Retinal pigment epithelial cell (primary cell): ENCODE measurements at places on chromosomes 7 and 10.
A peak's percentile ranks its signal among the peaks of the same experiment; 100 is the strongest.

DNA sequence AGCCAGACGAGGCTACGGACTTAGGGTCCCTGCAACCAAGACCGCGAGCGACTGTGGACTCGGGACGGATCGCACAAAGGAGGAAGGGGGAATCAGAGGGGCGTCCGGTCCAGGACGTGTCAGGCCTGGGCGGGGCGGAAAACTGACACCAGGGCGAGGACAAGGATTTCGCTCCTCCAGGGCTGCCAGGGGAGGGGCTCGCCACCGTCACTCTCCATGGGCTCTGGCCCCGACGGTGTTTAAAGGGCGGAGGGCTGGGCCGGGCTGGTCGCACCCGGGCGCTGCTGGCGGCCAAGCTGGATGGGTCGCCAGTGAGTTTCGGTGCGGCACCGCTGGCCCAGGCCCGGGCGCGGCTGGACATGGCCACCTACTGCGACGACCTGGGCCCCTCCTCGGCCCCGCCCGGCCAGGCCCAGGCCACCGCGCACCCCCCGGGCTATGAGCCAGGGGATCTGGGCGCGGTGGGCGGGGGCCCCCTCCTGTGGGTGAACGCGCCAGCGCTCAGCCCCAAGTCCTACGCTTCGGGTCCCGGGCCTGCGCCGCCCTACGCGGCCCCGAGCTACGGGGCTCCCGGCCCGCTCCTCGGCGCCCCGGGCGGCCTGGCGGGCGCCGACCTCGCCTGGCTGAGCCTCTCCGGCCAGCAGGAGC, at the start of gene FOXI2:
Gene FOXI2 (plus strand): TSS at position 271 of the 648 bp plus-strand sequence. CDS start 89 bp downstream, at position 360.
- DNase-seq = no peak

DNA sequence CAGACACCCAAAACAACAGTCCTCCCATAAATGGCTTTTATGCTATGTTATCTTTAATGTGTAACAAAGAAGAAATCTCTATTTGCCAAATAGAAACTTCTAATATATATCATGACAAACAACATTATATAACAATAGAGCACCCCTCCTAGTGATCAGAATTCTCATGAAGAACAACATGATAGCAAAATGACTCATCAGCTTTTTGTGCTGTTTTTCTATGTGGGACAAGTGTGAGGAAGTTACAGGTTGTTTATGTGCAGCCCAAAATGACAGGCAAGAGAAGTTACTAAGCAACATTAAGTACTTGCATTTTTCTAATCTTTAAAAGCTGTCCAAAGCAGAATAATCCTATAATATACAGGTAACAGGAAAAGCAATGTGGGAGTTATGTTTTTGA, 7.7 kb downstream of the DGKB start:
- DNase-seq = no peak

- no peak for DNase-seq
Measured at GRCh38 chr10:110681023-110681681, 37.0 kb downstream of the RBM20 start.

DNA sequence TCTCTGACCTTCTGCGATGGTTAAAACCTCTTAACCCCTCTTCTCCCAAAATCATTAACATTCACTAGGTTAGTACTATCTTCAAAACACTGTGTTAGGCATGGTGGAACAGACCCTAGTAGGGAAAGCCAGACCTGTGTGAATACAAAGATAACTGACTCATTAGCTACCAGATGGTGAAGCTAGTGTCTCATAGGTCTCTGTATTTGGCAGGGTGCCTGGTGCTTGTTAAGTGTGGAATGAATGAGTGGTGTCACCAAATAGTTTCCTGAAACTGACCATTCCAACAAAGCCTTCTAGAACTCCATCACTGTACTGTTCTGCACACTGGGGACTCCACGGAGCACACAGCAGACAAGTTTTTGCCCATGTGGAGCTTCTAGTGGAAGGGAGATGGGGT, 27.7 kb upstream of the TM9SF3 start:
- DNase-seq = peak; percentile 24

DNA sequence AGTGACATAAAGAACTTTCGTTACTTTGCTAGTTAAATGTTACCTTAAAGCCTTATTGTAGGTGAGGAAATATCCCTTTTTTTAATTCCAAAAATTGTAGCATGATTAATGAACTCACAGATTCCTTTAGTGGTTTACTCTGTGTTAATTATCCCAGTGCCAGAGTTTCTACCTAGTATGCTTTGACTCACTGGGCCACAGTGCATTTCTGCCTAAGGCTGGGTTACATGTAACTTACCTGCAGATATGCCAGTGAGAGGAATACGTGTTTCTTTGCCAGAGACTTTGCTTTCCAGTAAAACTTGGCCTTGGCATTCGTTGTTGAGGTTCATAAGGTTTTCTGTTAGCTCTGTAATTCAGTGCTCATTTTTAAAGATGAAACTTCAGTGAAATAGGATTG, 380.8 kb upstream of the LRGUK start:
- DNase-seq = no peak

- DNase-seq = no peak
Measured at GRCh38 chr10:52485462-52485861, 171.4 kb downstream of the DKK1 start.

DNA sequence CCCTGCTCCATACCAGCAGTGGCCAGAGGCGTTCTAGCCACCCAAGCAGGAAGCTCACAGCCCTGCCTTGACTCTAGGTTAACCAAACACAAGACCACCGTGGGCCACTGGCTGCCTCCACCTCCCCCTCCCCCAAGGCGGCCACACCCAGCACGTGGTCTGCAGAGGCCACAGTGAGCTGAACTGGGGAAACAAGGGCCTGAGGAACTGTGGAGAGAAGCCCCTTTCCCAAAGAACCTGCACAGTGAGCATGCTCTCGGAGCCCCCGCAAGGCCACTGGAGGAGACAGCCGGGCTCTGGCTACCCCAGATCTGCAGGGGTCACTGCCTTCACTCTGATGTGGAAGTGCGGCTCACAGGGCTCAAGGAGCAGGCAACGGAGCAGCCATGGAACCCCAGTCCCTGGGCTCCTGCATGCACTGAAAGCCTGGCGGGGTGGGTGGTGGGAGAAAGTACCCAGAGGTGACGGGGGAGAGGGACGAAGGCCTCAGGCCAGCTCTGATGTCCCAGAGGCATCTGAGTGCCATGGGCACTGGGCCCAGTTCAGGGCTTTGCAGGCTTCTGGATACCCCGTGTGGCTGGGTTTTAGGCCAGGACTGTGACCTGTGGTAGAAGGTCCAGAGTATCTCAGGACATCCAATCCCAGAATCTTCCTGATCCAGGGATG, 189.2 kb downstream of the EBF3 start:
- DNase-seq = no peak

DNA sequence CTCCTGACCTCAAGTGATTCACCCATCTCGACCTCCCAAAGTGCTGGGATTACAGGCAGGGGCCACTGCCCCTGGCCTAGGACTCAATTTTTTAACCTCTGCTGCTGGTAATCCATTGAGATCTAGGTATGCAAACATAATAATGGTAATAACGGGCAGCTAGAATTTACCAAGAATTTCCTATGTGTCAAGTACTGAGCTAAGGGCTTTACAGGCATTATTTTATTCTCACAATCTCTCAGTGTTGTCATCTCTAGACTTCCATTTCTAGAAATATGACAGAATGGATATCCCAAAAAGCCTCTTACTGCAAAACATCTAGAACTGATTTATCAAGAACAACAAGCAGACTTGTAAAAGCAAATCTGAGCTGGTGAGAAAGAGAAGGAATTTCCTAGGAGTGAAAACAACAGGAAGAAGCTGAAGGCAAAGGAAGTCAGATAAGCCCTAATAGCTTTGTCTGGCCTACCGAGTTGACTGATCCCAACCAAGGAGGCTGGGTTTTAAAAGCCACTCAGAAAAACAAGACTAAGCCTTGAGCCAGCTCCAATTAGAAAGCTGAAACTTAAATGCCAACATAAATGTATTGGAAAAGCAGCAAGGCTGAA, 70.6 kb downstream of the CCDC71L start:
- DNase-seq = no peak

DNA sequence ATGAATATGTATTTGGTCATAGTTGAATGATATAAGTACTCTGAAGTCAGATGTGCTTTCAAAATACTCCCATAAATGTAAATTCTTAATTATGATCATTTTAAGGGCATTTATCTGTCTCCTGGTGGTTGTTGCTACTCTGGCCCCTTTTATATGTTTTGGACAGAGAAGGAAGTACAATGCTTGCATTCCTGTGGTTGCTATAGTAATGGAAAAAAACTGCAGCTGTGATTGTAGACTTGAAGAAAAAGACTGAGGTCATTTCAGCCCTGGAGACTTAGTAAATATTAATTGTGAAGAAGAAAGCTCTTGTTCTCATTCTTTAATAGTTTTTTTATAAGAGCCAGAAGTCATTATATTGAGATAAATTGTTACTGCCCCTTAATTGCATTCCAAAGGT, 70.2 kb upstream of the FERD3L start:
- DNase-seq = peak; percentile 54

- no peak for DNase-seq
Measured at GRCh38 chr10:35074266-35074665, 15.9 kb downstream of the CUL2 start.

DNA sequence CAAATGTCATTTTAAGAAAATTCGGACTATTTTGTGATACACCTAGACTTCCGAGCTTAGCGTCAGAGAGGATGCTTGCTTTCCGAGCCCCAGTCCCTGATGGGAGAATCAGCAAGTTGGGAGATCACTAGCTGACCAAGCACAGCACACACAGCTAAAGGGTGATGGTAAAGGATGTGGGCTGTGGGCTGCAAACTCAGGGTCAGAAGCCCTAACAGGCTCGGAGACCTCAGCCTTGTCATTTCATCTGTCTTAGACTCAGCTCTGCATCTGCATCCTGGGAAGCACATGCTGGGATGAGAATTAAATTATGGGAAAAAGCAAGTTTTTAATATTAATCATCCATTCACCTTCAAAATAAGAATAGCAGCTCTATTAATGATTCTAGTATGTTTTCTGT, 3.3 kb downstream of the CUBN start:
- no peak for DNase-seq

DNA sequence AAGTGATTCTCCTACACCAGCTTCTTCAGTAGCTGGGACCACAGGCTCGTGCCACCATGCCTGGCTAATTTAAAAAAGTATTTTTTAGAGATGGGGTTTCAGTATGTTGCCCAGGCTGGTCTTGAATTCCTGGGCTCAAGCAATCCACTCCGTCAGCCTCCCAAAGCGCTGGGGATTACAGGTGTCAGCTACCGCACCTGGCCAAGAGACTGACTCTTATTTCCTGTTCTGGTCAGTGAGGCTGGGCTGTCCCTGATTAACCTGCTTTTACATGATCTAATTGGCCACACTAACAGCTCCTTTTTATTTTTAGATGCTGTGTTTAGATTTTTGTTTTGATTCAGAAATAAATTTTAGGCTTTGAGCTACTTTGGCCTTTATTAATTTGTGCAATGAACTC, 203.9 kb downstream of the NXPH1 start:
- DNase-seq = no peak

GRCh38 chr7:108623220-108623619, 53.5 kb downstream of the DNAJB9 start:
- DNase-seq = peak; percentile 52

GRCh38 chr7:80642871-80643270, 4.4 kb downstream of the CD36 start:
- DNase-seq = no peak

- no peak for DNase-seq
Measured at GRCh38 chr10:26438534-26439341, 597 bp downstream of the APBB1IP start.
